ENCODE measurements at places on chromosomes 1 and 21.

- DNase-seq: no peak
Observed at GRCh38 chr1:45914836-45915235, 111.4 kb downstream of the MAST2 start.

DNA sequence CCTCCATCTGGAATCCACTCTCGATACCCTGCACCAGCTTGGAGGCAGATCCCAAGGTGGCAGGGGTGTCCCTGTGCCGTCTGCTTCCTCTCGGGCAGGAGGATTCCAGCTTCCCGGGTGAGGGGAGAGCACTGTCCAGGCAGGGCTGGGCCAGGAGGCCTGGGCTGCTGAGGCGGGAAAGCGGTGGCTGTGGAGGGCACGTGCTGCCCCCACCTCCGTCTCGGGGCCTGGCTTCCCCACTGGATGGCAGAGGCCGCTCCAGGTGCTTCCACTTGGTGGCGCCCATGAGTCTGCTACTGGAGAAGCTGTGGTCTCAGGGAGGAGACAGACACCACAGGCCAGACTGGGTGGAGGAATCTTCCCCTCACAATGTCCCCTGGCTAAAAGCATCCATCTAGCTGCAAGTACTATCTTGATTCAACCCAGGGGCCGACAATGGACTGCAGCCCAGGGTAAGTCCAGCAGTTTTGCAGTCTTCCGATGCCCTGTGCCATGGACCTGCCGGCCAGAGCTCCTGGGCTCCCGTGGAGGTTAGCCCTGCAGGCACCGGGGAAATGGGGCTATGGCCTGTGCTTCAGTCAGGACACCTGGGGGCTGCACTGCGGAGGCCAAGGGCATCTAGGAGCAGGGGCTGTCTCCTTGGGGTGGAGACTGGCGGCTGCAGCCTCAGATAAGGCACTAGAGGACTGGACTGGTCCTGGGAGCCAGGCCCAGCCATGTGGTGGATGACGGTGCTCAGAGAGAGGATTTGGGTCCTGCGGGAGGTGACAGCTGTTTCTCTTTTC lies 41.3 kb upstream of the EIF4G3 start:
- no peak for DNase-seq

DNA sequence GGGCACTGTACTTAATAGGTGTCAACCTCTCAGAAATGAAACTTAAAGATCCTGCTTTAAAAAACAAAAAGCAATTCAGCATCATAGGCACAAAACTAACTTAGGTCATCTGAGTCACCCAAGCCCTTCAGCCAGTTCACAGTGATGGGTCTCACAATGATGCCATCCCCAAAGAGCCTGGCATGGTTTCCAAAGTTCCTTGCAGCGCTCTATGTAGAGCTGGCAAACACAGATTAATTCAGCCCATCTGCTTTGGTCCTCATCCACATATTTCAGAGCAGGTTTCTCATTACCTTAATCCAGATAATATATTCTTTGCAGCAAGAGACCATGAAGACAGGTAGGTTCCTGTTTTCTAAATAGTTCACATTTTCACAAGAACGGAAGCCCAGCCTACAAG lies 14.6 kb upstream of the PLA2G2C start:
- DNase-seq: no peak

DNA sequence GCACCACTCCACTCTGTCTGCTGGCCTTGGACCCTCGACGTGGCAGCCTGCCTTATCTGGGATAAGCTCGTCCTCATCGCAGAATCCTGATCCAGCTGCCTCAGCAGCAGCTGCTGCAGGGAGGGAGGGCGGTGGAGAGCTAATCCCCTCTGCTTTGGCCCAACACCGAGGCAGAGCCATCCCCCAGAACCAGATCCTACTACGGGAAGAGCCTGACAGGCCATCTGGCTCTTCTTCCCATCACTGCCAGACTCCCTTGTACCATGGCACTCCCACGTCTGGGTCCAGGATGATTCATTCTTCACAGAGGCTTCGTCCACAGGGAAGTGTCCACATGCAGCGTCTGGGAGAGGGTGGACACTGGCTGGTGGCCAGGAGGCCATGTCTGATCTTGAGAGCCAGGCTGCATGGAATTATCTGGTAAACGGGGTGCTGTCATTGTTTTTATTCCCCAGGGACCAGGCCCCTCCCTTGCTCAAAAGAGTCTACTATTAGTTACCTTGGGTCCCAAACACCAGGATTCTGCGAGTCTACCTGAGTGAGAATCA lies 14.6 kb upstream of the PKP1 start:
- no peak for DNase-seq

DNA sequence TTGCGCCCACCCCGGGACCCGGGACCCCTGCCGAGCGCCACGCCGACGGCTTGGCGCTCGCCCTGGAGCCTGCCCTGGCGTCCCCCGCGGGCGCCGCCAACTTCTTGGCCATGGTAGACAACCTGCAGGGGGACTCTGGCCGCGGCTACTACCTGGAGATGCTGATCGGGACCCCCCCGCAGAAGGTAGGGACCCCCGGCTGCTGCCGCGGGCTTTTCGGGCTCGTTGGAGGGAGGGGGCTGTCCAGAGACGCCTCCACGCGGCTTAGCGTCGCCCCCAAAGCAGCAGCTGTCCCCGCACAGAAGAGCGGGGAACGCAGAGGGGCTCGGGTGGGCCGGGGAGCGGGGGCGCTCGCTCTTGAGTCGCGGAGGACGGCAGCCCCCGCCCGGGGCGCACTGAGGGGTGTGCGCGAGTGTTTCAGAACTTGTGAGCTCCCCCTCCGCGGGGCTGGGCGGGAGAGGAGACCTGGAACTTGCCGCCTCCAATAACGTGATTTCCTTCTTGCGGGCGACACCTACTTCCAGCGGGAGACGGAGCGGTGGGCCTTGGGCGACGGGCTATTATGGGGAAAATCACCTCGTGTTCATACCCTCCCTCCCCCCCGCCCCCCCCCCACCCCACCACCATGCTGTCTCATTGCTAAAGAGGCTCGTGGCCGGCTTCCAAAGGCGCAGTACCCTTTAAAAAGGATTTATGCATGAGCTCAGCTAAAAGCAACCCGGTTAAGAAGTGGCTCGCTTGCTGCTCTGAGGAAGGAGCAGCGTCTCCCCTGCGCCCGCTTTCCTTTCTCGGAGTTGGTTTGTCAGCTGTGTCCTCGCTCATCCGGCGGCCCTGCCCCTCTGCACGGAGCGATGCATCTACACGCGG lies 664 bp downstream of the BACE2 start:
- no peak for DNase-seq

GRCh38 chr1:226373376-226373775 lies 34.5 kb downstream of the PARP1 start:
- DNase-seq: no peak

DNA sequence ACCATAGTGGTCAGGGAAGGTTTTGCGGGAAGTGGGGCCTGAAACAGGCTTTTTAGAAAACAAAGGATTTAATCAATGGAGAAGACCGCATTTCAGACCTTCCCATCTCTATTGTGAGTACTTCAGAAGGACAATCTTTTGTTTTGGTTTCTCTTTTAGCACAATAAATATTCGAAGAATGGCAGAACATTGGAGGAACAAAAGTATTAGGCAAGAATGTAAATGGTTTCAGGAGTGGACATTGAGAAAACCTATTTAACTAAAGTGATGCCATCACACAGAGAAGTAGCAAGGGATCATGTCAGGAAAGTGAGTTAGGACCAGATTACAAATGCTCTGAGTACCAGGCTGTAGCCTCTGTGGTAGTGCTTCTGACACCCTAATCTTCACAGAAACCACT lies 26.8 kb upstream of the UBE2U start:
- no peak for DNase-seq

GRCh38 chr1:172447641-172448040 lies 3.8 kb upstream of the PIGC start:
- no peak for DNase-seq

GRCh38 chr21:22965455-22966135 lies 1967.4 kb downstream of the NCAM2 start:
- no peak for DNase-seq

- peak; percentile 94 for DNase-seq
Observed at GRCh38 chr1:183635606-183636333, at the start of gene ARPC5. Gene ARPC5, minus strand, starts transcription at chr1:183635783. Its CDS starts 124 bp downstream, at chr1:183635659.

GRCh38 chr1:207863893-207864535 lies 46.9 kb downstream of the CD34 start:
- no peak for DNase-seq

GRCh38 chr21:35325953-35326352 lies 276.9 kb upstream of the RUNX1 start:
- DNase-seq: no peak

DNA sequence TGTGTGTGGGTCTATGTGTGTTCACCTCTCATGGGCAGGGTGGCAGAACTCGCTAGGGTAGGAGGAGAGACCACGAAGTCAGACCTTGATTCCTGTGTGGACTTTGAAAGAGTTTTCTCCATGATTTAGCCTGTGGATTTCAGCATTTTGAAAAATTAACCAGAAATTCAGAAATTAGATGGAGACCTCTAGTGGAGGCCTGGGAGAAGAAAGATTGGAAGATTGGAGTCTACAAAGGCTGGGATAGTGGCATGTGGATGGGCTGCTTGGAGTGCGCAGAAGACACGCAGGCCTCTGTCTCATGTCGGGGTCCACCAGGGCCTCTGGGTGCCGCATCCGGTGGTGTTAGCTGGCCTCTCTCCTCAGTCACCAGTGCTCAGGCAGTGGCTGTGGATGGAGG lies 18.9 kb upstream of the IGSF5 start:
- no peak for DNase-seq

DNA sequence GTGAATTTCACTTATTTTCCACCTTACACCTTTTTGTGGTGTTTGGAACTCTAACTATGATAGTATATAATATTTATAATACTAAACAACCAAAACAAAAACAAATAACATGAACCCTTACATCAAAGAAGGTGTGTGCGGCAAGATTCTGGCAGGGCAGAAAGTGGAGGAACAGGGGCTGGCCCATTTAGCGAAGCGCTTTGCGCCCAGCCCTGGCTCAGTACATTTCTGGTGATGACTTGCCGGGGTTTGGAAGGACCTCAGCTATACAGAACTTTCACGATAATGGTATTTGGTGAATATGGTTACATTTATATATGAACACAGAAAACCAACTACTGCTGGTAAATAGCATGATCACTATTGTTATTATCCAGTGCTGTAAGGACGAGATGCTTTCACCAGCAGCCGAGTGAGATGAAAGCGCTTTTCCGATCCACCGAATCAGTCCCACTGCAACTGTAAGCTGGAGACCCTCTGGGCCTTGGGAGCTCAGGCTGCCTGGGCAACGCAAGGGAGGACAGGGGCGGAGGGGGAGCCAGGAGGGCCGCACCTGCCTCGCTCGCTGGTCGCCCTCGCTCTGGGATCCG lies 63.9 kb downstream of the CD247 start:
- DNase-seq: peak; percentile 25

- no peak for DNase-seq
Observed at GRCh38 chr1:185914089-185914488, 179.9 kb downstream of the HMCN1 start.

- DNase-seq: no peak
Observed at GRCh38 chr1:201665036-201665435, 126.1 kb downstream of the NAV1 start.

GRCh38 chr1:17998889-17999288 lies 108.7 kb upstream of the IGSF21 start:
- DNase-seq: no peak

DNA sequence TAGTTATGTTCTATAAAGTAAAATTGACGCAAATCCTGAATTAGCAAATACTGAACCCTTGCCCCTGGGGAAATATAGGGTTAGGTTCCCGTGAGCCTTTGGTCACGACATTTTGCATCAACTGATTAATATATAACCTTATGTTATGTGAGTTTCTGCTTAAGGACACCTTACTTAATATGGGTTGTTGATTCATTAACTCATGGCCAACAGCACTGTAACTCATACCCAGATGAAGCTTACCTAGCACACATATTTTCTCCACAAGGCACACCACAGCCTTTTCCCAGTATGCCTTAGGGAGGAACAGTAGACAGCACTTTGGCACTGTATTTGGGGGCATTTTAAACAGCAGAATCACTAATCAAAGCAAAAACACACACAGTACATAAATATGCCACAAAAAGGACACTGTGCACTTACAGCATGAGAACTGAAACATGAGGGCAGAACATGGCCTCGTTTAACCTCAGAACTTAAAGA lies 15.1 kb downstream of the INAVA start:
- no peak for DNase-seq

- no peak for DNase-seq
Observed at GRCh38 chr1:45722809-45723208, 27.6 kb downstream of the IPP start.

- no peak for DNase-seq
Observed at GRCh38 chr1:164895026-164895912, 336.3 kb downstream of the PBX1 start.

DNA sequence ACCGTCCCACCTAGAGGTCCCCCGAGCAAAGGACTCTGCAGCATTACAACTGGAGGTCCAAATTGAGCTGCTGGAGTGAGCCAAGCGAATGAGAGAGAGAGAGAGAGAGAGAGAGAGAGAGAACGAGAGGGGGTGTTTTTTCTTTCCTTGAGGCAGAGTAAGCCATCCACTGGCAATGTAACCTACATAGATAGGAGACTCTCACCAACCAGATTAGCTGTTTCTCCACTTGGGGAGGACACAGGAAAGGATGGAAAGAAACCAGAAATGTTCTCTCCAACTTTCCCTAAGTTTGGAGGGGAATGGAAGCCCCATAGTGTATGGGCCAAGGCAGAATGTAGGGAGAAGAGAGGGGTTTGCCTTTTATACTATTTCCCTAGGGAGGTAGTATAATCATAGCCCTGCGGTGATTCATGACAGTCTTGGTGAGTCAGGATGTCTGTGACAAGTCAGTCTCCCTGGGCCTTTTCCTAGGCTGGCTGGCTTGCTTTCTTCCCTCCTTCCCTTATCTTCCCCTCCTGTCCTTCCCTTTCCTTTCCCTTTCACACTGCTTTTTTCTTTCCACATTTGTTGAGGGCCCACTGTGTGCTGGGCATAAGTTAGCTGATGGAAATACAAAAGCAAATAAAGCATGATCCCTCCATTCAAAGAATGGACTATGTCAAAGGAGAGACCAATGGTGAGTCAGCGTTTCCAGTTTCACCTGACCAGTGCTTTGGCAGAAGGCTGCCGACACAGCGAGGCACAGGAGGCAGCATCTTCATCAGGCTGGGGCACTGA lies 7.1 kb downstream of the FNDC7 start:
- no peak for DNase-seq

GRCh38 chr1:162548170-162548569 lies 13.4 kb upstream of the UAP1 start:
- DNase-seq: no peak

- peak; percentile 2 for DNase-seq
Observed at GRCh38 chr1:6962996-6963911, 178.0 kb downstream of the CAMTA1 start.
